Activated CD4-positive, alpha-beta T cell treated with anti-CD3 and anti-CD28 coated beads, Interleukin-2, amount 50 U/mL, for 24 hours (primary cell): ENCODE measurements at places on chromosomes 16 and 17.

GRCh38 chr17:45907750-45908395, 13.5 kb downstream of the MAPT start:
- DNase-seq, result no peak

DNA sequence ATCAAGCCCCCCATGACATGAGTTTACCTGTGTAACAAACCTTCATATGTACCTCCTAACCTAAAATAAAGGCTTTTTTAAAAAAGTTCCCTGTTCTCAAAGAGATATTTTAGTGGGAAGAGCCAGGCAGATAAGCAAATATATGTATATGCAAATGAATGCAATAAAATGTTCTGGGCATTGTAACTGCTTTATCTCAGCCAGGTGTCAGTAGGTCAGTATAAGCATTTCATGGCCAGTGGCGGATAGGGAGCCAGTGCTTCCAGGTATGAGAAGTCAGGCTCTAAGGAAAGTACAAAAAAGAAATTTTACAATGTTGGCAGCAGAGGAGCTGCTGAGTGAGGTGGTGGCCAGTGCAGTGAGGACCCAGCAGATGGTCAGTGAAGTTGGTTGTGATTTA, 53.9 kb downstream of the TNRC6C start:
- no peak for DNase-seq

- no peak for DNase-seq
Observed at GRCh38 chr17:30224419-30224960, 11.0 kb downstream of the SLC6A4 start.

DNA sequence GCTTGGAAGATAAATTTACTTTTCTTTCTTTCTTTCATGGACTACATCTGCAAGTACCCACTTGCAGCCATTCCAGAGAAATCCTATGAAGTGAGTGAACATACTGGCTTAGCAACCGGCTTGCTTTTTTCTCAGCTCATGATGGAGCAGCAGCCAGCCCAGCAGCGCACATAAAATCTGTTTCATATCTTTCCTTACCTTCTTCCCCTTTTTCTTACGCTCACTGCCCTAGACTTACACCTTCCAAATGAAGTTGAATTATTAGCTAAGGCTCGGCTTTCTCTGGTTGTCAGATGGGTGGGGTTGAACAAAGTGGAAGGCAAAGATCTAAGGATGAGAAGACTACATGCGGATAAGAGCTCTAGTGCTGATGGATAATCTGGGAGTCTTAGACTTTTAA, 13.9 kb upstream of the ABCA8 start:
- no peak for DNase-seq

DNA sequence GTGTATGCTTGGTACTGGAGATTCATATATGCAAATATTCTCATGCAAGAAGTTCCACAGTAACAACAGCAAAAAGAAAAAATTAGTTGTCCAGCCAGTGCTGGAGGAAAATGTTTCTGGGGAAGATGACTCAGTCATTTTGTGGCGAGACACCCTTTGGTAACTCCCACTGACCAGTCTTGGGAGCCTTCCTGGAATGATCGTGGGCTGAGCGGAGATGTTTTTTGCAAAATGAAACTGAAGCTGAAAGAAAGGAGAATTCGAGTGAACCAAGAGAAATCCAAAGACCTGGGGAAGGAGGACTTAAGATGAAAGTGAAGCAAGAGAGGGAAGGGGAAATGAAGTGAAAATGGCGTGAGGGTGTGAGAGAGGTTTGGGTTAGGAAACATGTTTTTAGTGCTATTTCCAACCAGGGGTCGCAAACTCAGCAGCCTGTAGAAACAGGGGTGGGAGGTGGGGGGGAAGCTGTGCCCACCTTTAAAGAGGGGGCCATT, 5.2 kb downstream of the ITPRIPL2 start:
- no peak for DNase-seq

- DNase-seq, result no peak
Observed at GRCh38 chr16:66895689-66895979, 15.3 kb downstream of the PDP2 start.

GRCh38 chr17:20264996-20265395, 202.3 kb downstream of the LGALS9B start:
- DNase-seq, result no peak

DNA sequence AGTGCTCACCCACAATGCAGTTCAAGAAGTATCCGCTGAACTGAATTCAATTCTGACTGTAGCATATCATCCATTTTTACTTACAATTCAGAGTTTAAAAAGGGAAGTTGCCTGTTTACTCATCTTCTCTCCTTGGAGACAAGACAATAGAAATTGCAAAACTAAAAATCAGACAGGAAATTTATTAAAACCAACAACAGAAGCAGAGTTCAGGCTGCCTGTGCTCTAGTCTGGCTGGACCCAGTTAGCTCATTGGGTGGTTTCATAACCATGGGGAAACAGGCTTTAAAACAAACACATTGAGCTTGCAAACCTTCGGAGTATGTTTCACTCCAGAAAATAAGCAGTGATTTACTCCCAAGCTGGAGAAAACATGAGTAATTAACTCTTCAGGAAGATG, 321.4 kb downstream of the GRIN2A start:
- DNase-seq, result no peak

GRCh38 chr17:44652727-44653126, 3.5 kb upstream of the MEIOC start:
- no peak for DNase-seq

DNA sequence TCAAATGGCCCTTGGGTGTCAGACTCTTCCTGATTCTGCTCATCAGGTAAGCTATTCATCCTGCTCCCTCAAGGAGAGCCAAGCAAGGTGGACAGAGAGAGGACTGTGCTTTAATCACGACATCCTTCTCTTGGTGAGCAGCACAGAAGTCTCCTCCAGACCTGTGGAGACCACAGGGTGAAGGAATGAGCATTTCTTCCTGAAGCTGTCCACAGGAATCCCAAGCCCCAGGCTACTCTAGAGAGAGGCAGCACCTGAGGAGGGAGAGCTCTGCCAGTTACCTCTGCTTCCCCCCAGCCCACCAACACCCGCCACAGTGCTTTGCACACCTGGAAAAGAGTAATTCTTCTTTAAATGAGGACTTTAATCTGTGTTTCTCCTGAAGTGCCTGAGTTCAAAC, 100.0 kb downstream of the PARN start:
- no peak for DNase-seq

DNA sequence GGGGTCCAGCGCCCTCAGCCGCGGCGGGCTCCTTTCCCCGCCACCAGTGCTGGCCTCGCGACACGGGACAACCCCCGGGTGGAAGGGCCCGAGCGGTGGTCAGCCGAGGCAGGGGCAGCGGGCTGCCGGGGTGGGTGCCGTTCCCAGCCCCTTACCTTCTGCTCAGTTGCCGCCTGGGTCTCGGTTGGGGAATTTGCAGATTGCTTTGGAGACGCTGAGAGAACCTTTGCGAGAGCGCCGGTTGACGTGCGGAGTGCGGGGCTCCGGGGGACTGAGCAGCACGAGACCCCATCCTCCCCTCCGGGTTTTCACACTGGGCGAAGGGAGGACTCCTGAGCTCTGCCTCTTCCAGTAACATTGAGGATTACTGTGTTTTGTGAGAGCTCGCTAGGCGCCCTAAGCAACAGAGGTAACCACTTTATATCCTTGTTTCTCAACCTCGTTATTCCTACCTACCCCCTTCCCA, 381 bp downstream of the CTNS start:
- DNase-seq, result no peak

DNA sequence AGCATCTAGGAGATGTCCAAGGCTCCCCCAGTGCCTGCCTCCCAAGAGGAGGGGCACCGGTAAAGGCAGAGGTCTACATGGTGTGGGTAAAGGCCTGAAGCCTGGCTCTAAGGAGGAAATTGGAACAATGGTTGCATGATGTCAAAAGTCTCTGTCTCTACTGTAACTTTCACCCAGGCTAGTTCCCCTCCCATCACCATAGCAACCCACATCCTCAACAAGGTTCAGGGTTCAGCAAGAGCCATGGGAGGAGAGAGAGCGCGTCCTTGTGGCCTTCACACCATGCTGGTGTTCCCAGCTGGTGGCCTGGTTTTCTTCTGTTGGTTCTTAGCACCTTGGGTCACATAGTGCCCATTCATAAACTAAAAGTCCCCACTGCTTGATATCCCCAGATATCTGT, 196.7 kb upstream of the CDH5 start:
- no peak for DNase-seq

GRCh38 chr16:78762222-78762621, 662.8 kb downstream of the WWOX start:
- DNase-seq, result no peak

DNA sequence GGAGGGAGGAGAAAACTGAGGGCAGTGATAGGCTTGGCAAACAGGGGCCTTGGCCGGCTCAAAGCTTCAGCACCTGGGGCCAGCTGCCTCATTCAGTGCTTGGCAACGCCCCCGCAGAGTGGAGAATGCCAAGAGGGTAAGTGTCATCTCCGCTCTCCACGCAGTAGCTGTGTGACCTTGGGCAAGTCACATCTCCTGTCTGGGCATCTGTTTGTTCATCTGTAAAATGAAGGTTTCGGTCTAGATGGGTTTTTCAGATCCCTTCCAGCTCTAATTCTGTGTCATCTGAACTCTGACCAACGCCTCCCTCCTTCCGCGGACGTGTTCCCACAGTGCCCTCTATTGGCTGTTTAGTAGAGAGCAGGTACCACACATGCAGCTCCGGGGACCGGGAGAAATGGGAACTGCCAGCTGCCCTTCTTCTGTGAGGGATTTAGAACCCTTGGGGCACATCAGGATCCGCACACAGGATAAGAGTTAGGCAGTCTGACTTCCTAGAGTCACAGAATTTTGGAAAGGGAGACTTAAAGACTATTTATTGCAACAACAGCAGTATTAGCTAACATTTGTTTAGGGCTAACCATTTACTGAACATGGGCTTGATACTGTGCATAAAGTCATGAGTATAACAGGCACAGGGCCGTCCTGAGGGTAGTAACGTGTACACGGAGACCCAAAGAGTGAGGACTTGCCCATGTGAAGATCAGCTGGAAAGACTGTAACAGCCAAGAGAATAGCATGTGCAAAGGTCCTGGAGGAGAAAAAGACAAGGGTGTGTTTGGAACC, 26.8 kb downstream of the GP2 start:
- DNase-seq, result no peak

DNA sequence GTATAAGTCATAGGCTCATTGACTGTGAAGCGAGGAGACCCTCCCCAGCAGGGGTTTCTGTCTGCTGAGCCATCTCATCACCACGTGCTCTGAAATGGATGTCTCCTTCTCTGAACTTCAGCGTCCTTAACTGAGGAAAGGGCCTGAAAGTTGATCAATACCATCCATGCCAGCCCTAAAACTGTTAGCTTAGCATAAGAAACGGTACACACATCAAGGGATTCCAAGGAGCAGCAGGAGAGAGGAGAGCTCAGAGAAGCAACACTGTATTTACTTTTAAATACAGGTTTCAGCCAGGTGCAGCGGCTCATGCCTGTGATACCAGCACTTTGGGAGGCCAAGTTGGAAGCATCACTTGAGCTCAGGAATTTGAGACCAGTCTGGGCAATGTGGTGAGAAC, 248.9 kb upstream of the TNRC6C start:
- DNase-seq, result no peak

- DNase-seq, result no peak
Observed at GRCh38 chr16:67685388-67686112, 18.9 kb downstream of the C16orf86 start.

GRCh38 chr16:89052191-89052889, 41.3 kb upstream of the ACSF3 start:
- no peak for DNase-seq

- no peak for DNase-seq
Observed at GRCh38 chr17:31859487-31860008, 504 bp upstream of the COPRS start.

DNA sequence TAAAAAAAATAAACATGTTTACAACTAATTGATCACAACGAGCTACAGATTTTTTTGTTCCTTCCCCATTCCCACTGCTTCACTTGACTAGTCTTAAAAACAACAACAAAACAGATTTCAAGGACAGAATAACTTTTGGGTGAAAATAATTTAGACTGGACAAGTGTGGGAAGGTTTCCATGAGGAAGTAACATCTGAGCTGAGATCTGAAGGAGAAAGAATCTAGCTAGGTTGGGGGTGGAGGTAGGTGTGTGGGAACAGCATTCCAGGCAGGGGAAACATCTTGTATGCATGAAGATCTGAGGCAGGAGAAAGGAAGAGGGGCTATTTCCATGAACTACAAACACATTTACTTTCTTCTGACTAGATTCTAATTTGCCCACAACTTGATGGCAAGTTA, 9.2 kb downstream of the BRD7 start:
- DNase-seq, result no peak

GRCh38 chr16:2152695-2153506, 2.7 kb upstream of the TRAF7 start:
- DNase-seq, result peak; percentile 36

- DNase-seq, result no peak
Observed at GRCh38 chr16:86942151-86943051, 364.1 kb downstream of the FOXL1 start.

GRCh38 chr17:60362329-60362728, 29.6 kb downstream of the USP32 start:
- DNase-seq, result no peak
